Renal cortex interstitium (tissue), 15 donors: ENCODE measurements at places on chromosomes 1 and 21.

GRCh38 chr1:14862114-14862771 lies 263.8 kb downstream of the KAZN start:
- no peak for DNase-seq

GRCh38 chr1:41679531-41679930 lies 195.0 kb upstream of the EDN2 start:
- no peak for DNase-seq

GRCh38 chr1:245702346-245702745 lies 547.6 kb downstream of the KIF26B start:
- DNase-seq = no peak

DNA sequence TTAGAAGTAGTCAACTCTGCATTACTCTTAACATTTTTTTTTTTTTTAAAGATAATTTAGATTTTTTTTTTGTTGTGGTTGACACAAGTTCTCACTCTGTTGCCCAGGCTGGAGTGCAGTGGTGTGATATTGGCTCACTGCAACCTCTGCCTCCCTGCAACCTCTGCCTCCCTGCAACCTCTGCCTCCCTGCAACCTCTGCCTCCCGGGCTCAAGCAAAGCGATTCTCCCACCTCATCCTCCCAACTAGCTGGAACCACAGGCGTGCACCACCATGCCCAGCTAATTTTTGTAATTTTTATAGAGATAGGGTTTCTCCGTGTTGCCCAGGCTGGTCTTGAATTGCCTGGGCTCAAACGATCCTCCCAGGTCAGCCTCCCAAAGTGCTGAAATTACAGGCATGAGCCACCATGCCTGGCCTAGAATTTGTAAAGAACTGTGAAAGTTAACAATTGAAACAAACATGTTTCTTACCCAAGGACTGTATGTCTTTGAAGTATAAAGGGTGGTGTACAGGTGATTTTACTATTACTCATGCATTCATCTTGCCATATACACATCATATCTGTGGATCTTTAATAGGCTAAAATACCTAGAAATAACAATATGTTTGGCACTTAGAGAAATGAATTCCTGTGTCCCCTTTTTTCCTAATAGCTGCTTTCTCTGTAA lies 114.7 kb downstream of the ATP5PO start:
- no peak for DNase-seq

DNA sequence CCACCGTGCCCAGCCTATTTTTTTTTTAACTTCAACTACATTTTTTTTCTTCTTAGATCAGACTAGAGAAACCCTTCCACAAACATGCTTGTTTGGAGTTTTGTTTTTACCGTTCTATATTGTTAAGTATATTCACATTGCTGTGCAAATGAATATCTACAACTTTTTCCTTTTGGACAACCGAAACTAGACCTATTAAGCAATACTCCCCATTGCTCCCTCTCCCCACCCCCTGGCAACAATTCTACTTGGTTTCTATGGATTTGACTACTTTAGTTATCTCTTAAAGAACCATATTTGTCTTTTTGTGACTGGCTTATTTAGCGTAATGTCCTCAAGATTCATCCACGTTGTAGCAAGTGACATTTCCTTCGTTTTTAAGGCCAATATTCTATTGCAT lies 19.1 kb downstream of the ETNK2 start:
- no peak for DNase-seq

DNA sequence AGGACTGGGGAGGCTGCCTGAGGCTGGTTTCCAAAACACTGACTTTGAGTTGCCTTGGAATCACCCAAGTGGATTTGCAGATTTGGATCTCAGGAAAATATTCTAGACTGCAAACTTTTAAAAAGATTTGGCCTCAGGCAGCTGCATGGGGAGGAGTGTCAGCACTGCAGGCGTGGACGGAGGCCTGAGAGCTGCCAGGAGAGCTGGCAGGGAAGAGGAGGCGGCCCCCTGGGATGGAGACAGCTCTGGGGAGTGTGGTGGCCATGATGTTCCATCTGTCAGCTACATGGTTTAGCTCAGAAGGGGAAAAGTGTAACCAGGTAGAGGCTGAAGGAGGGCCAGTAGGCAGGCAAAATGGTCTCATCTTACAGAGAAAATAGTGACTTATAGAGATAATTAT lies 72.1 kb downstream of the VPS26C start:
- no peak for DNase-seq

DNA sequence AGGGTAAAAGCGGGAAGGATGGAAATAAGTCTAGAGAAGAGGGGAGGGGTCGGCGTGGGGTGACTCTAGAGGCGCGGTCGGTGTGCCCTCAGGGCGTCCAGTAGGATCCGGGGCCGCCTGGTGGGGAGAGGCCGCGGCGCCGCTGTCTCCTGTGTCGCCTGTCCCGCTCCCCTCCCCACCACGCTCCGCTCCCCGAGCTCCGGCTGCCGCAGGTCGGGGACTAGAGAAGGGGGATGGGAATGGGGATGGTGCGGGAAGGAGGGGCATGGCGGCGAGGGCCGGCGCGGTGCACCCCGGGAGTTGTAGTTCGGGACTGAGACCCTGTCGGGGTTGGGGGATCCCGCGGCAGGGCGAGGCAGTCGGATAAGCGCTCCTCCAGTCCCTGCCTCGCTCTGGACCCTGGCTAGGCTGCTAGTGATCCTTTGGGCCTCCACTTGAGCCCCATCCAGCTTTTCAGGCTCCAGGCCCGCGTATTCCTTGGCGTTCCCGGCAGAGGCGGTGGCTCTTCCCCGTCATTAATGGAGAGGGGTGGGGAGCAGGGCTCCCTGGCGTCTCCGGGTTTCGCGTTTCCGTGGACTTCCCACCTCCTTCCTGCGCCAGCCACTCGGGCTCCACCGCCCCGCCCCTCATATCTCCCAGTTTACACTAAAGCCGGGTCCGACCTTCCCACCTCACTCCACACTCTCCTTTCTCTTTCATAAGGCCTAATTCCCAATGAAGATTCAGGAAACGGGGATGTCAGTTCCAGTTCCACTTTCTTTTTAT lies at the start of gene ENTREP3:
Gene ENTREP3 (minus strand): TSS at position 241 of the 765 bp plus-strand sequence. CDS start 606 bp downstream, outside the sequence.
- DNase-seq = peak; percentile 85

GRCh38 chr21:35962917-35963316 lies 97.4 kb downstream of the SETD4 start:
- no peak for DNase-seq
